ENCODE measurements at places on chromosomes 6 and 20.
A peak's percentile ranks its signal among the peaks of the same experiment; 100 is the strongest.

DNA sequence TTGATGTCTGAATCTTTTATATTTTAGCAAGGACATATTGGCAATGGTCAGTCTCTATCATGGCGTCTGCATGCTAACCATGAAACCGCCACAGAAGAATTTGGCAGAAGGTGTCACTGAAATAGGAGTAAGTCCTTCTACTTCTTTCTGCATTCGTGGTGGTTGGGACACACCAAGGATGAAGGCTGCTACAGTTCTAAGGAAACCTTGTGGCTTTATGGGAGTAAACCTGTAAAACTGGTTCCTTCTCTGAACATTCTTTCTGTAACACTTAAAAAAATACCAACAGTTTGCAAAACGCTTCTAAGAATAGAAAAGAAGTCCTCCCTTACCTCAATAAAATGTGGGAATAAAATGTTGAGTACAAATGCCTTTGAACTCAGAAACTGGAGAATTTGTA, 195.3 kb downstream of the SLC24A3 start:
- DNase-seq: no peak

GRCh38 chr20:54062812-54063280, 7.5 kb downstream of the BCAS1 start:
- DNase-seq: no peak

DNA sequence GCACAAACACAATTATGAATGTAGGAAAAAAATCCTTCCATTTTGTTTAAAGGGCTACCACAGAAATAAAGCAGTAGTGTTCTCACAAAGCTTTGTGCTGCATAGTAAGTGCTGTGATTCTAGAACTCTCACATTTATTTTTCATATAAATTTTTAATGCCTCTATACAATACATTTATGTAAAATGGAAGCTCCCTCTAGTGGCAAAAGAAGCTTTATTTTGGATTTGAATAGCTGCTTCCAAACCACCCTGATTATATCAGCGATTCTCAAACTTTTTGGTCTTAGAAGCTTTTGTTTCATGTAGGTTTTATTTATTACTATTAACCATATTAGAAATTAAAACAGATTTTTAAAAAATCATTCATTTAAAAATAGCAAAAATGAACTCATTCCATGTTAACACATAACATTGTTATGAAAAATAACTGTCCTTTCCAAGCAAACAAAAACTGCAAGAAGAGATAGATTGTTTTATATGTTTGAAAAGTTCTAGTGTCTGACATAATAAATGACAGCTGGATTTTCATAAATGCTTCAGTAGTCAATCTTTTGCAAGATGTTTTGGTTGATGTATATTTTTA, 38.4 kb downstream of the HS3ST5 start:
- no peak for DNase-seq

DNA sequence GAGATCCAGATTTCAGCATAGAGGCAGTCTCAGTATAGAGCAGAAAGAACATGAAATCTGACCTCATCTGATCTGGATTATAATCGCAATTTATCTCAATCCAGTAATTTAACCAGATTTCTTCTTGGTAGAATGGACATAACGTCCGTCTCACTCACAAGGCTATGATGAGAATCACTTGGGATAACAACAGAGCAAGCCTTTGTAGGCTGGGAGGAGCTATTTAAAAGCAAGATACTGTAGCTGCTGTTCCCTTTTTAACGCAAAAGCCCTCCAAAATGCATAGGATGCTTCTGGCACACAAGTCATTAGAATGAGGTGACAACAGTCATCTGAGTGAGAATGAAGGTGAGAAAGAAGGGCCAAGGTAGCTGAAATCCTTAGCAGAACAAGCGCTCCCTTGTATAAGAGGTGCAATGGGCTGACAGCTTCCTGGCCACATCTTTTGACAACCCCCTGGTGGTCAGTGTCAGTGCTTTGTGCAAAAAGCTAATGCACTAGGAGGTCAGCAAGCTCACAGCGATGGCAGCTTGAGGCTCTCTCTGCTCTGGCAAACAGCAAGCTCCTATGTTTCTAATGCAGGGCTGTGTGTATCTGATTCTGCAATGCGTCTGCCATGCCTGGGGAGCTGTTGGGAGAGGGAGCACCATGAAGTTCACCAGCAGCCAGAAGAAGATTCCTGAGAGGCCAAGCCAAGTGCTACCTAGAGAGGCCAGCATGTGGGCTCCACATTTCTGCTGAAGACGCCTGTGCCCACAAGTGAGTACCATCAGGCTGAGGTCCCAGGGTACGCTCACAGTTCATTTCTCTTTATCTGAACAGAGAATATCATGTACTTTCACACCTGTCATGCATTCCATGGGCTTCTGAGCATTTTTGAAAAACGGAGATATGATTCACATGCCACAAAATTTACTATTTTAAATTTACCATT, 16.2 kb downstream of the METTL24 start:
- DNase-seq: no peak

DNA sequence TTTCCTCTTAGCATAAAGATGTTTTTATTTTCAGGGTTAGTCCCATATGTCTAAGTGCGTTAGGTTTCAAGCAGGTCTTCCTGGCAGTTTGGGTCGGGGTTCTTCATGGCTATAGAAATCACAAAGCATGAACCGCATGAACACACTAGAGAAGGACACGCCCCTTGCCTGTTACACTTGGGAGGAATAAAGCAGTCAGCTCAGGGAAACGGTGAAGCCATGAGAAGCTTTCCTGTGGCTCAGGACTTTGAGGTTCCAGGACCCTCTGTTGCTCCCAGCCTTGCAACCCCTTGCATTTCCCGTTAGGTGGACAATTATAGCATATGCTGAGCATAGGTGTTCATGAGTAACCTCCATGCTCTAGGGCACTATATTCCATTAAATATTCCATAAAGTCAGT, 96.7 kb downstream of the SYCP2 start:
- DNase-seq: no peak

DNA sequence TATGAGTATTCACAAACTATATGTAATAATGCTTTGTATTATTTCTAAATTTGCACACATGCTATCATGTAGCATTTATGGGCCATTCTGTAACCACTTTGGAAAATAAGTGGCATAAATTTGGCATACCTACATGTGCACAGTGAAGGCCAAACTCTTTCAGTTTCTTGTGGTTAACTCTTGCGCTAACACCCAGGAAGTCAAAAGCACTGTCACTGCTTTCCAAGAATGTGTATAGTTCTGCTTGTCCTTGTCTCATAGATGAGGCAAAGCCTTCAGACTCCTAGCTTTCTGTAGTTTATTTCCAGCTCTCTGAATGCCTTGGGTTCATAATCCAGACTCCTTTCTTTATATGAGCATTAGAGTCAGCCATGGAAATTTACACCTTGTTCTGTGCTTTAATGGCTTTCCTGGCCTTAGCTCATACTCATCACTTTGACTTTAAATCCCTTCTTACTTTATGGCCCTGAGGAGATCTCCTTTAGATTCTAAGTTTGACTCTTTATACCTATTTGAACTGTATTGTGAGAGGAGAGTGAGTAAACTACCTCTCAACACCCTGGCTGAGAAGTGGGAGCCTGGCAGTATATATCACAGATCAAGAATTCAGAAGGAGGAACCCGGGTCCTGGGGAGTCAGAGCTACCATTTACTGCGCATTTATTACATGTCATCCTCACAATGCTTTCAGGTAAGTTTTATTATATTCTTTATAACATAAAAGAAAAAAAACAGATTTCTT, 949 bp upstream of the SLC17A3 start:
- no peak for DNase-seq

- no peak for DNase-seq
These were observed 328.2 kb upstream of the JAG1 start for GRCh38 chr20:11001764-11002540.

DNA sequence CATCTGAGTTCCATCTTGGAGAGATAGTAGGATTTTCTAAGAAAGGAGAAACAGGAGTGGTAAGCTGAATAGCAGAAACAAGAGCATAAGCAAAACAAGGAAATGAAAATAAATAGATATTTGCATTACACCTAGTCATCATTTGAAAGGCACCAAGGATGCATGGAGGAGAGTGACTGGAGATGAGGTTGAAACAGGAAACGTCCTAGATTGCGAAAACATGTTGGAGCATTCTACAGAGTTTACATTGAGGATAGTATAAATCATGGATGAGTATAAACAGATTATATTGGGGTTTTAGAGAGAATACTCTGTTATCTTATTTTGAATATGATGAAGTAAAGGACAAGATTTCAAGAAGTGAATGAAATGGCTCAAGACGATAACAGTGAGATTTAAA, 507.3 kb downstream of the EYS start:
- no peak for DNase-seq

DNA sequence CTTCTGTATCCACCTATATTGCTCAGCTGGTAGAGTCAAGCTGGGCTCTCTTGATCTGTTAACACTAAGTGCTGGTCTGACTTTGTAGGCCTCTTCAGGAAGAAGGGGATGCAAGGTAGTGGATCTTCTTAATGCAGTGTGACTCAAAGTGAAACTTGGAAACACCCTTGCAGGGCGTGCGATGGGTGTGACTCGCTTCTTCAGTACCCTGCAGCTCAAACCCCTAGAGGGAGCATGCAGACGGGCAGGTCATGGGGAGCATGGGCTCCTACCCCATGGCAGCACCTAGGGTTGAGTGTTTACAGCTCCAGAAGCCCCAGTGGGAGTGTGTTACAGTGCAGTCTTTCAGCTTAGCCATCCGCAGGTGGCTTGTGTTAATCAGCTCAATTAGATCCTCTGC, 757 bp upstream of the SAMD3 start:
- DNase-seq: peak; percentile 40

GRCh38 chr6:98894810-98895209, 52.9 kb downstream of the FBXL4 start:
- DNase-seq: no peak

DNA sequence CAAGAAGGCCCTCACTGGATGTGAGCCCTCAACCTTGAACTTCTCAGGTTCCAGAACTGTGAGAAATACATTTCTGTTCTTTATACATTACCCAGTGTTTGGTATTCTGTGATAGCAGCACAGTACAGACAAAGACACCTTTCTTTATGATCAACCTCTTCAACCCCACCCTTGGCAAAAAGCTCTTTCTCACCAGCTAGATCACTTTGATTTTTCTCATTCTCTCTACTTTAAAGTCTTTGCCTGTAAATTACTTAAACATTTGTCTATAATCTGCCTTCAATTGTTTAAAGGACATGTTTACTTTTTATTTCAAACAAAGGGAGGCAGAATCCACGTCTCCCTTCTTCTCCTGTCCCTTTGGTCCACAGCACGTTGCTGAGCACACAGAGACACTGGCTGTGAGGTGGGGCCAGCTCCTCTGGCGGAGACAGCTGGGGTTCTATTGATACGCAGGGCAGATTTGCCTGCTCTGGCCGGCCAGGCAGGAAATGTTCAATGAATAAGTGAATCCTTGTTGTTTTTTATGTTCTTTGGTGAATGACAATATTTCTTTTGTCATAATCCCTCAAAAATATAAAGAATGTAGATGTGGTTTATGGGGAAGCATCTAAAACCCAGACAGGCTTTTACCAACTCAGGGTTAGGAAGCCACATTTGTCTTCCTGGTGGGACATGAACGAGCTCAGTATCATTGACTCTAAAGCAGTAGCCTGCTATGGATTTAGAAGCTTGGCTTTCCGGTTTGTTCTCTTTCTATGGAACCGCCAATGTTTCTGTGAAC, 52.9 kb downstream of the NEDD9 start:
- no peak for DNase-seq

DNA sequence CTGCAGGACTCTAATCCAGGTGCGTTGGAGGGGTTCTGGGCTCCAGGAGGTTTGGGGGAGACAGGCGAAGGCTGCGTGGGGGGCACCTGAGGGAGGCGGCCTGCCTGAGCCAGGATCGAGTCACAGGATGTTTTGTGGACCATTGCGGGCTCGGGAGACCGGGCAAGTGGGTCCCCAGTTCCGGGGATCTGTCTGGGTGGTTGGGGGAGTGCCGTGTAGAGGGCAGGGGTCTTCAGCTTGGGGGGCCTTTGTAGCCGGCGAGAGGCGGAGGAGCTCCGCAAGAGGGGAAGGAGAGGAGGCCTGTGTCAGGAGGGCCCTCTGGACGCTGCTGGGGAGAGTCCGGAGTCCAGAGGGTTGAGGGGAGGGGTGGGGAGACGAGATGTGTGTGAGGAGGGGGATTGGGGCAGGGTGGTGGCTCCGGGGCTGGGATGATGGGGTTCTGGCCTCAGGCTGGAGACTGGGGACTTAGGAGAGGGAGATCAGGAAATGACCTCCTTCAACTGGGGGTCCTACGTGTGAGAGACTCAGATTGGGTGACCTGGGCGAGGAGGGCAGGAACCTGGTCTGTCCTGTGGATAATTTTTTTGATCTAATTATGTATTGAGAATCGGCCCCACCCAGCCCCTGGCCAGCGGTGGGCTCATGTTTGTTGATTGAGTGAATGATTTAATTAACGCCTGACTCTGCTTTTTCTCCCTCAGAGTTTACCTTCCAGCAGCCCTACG, 505 bp downstream of the SNAI1 start:
- DNase-seq: no peak

- DNase-seq: no peak
These were observed 77.8 kb downstream of the ZFAND3 start for GRCh38 chr6:37897321-37897720.

DNA sequence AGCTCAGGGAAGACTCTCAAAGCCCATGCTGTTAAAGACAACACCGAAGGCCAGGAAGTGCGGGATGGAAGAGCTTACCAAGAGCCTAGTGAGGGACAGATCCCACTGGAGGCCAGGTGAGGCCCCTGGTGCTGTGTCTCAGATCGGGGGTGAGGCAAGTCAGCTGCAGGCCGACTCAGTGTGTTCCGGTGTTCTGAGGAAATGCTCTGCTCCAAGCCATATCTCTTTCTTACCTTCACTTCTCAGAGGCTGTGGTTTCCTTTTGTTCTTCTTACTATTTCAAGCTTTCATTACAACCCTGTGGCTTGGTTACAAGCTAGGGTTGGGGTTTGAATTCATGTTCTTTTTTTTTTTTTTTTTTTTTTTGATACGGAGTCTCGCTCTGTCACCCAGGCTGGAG, 114.3 kb upstream of the ZFP64 start:
- no peak for DNase-seq

GRCh38 chr20:13249118-13249797, 28.2 kb downstream of the ISM1 start:
- DNase-seq: no peak

DNA sequence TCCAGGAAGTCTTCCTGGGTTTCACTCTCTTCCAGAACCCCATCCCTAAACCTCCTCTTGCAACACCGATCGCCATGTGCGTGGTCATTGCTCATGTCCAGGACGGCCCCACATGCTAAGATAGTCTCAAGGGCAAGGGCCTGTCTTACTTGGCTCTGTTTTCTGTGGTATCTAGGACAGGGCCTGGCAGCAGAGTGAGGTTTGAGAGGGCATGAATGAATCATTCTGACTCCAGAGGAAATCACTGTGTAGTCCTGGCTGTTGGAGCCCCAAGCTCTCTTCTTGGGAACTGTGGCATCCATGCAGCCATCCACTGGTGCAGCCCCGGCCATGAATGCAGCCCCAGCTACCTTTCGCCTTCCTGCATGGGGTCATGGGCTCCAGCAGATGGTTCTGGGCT, 12.4 kb downstream of the SIRPA start:
- DNase-seq: no peak

DNA sequence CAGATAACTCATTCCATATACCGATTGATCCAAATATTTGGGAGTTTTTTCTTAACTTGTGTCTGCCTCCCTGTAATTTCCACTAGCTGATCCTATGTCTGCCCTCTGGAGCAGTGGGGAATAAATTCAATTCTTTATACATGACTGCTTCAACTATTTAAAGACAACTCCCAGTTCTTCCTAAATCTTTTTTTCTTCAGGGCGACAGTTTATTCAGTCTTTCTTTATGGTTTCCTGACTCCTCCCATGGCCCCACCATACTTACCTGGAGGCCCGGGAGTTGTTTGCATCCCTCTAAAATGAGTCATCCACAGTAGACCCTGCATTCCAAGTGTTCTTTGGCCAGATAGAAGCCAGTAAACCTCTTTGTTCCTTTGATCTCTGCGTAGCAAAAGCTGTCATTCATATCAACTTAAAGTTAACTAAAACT, 73.6 kb downstream of the LCA5 start:
- no peak for DNase-seq

All from effector memory CD4-positive, alpha-beta T cell (primary cell).